Non-pigmented ciliary epithelial cell (primary cell): ENCODE measurements at places on chromosomes 5 and 9.

- DNase-seq = no peak
These were observed 409.3 kb downstream of the ADGRV1 start for GRCh38 chr5:90967851-90968250.

DNA sequence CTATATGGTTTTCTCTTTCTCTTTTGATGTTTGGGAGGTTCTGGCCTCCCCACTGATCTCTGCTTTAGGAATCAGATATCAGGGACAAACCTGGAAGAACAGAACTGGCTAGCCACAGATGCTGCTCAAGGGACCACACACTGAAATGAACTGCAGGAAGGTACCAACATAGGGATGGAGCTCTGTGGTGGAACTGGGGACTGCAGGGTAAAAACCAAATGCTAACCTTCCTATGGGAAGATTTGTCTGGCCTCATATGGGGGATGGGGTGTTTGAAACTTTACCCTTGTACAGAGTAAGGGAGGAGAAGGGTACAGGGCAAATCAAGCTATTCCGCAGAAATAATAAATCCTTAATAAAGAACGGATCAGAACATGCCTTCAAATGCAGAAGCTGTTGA, 49.4 kb downstream of the ELOVL7 start:
- no peak for DNase-seq

DNA sequence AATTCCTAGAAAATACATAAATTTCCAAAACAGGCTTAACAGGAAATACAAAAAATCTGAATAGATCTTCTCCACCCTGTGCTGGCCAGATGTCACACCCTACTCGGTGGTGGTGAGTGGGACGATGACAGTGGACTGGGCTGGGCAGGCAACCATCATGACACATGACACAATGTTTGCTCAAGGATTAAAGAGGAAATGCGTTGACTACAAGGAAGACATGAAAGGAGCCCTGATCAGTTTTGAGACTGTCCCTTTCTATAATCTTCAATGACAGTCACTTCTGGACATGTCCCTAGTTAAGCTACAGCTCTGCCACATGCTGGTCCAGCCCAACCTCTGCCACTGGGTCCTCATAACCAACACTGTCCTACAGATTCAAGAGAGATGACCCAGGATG, 99.8 kb downstream of the ZDHHC21 start:
- DNase-seq = no peak

GRCh38 chr9:104746798-104747197, 685 bp upstream of the NIPSNAP3A start:
- no peak for DNase-seq

DNA sequence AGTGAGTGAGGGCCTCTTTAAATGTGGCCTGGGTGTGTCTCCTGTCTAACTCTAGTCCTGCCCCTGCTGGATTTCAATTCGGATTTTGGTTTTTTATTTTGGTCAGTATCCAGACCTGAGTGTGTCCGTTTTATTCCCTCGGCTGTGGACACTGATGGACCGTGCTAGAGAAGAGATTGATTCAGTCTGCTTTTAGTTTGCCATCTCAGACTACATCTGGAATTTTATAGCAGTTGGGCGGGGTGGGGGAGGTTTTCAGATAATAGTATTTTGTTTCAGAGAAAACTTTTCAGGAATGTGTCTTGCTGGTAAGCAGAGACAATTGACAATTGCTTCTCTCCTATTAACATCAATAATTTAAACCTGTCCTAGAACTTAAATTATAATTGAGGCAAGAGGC, 308.1 kb downstream of the ARHGAP26 start:
- DNase-seq = no peak

DNA sequence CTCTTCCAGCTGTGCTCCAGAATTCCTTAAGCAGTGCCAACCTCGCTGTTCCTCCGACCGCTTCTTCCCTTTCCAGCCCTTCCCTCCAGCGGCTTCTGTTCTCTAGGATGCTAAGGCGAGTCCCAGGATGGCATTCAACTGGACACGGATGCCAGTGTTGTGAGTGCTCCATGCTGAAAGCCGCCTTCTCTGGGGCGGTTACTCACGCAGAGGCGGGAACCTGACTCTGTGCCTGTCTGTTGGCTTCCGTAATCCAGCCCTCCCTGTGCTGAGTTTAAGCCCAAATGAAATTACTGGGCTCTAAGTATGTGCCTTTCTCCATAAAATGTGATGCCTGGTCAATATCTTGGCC, 20.2 kb downstream of the COL5A1 start:
- no peak for DNase-seq

- no peak for DNase-seq
These were observed 27.8 kb upstream of the FNIP1 start for GRCh38 chr5:131824631-131825030.

- DNase-seq = no peak
These were observed 493.3 kb downstream of the NTRK2 start for GRCh38 chr9:85162822-85163221.

GRCh38 chr5:26940994-26941393, 97.4 kb downstream of the CDH9 start:
- DNase-seq = peak; percentile 28

GRCh38 chr9:95409650-95410426, 92.3 kb upstream of the FANCC start:
- peak; percentile 30 for DNase-seq

- no peak for DNase-seq
These were observed 60.7 kb downstream of the NDST1 start for GRCh38 chr5:150568663-150569062.

- peak; percentile 51 for DNase-seq
These were observed at the start of gene TRIM52 for GRCh38 chr5:181260720-181261319. Gene TRIM52, minus strand, starts transcription at chr5:181261143. Its CDS starts 330 bp downstream, at chr5:181260813.

DNA sequence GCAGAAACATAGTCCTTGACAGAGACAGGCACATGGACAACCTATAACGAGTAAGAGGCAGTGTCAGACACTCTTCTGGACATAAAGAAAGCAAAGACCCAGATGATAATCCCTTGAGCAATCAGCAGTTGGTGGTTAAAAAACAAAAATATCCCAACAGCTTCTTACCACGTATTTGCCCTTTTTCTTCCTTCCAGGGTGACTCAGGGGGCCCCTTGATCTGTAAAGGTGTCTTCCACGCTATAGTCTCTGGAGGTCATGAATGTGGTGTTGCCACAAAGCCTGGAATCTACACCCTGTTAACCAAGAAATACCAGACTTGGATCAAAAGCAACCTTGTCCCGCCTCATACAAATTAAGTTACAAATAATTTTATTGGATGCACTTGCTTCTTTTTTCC, 9.5 kb downstream of the GZMK start:
- DNase-seq = no peak

GRCh38 chr5:127942246-127943060, 141.1 kb upstream of the SLC12A2 start:
- DNase-seq = no peak

GRCh38 chr5:135027266-135027696, 6.7 kb downstream of the PITX1 start:
- DNase-seq = no peak

- DNase-seq = no peak
These were observed 30.9 kb downstream of the TNFSF8 start for GRCh38 chr9:114899461-114899860.

DNA sequence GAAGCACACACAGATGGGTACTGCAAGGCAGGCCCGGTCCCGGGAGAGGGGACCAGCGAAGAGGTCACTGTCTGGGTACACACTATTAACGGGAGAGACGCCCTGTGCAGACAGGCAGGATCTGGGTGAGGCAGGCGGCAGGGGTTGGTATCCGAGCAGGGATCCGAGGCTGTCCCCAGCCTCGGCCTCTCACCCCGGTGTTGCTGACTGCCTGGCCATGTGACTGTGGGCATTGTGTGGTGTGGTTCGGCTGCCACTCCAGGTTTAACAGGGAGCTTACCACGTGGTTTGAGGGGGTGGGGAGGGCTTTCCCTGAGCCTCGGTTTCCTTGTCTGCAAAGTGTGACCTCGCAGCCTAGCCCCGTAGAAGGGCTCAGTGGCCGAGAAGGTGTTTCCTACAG, 11.1 kb upstream of the RALGDS start:
- no peak for DNase-seq
